ENCODE measurements at places on chromosomes 2 and 18.

GRCh38 chr2:211854832-211855231 lies 683.8 kb downstream of the ERBB4 start:
- DNase-seq = no peak

DNA sequence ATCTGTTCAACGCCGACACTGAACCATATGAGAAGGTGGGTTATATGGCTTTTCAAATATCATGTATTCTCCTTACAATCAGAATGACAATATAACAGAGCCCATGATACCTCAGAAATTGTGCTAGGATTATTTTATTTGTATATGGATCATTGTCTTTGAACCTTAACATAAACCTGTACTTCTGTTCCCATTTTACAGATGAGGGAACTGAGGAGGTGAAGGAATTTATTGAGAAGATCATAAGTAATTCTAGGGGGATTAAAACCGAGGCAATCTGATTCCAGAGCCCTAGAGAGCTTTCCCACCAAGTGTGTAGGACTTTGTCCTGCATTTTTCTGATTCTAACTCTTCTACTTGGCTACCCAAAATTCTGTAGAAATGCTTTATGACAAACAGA lies 279.8 kb upstream of the FANCL start:
- DNase-seq = no peak

DNA sequence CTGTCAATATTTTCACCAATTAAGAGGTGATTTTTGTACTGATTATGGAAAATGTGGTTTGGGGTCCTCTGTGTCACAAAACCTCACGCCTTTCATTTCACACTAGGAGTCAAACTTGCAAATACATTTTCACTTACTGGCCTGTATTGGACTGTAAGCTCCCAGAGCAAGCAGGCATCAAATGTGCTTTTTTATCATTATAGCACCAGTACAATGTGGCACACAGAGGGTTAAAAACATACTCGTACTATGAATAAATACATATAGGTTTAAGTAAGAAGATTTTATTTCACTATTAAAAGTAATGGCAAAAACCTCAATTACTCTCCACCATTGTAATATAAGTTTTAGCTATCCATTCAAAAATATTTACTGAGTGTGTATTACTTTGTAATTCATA lies 56.7 kb downstream of the ABCB11 start:
- DNase-seq = no peak

GRCh38 chr18:13416208-13416607 lies 197.6 kb downstream of the LDLRAD4 start:
- no peak for DNase-seq

DNA sequence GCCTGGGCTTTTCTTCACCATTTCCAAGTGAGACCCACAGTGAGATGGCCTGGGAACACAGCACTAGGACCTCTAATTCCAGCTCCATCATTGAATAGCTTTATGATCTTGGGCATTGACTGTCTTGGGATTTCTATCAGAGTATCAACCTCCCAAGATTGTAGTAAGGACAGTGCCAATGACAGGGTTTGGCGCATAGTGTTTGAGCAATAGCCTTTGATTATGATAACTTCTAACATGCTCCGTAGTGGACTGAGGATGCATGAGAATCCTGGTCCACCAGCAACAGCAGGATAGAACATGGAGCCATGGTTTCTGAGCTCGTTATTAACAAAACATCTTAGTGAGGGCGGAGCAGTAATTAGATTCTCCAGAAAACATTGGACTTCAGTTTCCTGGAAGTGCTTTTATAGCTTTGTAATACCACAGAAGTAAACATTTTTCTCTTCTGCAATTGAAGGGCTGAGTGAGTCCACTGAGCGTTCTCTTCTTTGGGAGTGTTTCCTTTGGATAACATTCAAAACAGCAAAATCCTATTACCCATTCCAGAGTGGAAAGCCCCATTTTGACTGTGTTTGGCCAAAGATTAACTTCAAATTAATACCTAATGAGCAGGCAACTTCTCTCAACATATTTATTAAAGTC lies 63.7 kb downstream of the IL1R2 start:
- no peak for DNase-seq

GRCh38 chr2:69109255-69109654 lies 96.3 kb downstream of the ANTXR1 start:
- no peak for DNase-seq

- DNase-seq = no peak
Observed at GRCh38 chr18:79750980-79751571, 46.7 kb upstream of the KCNG2 start.

- DNase-seq = no peak
Observed at GRCh38 chr2:207243601-207244000, 77.9 kb upstream of the KLF7 start.

All from A549 (cell line).